Right atrium auricular region (tissue), 2 donors: ENCODE measurements at places on chromosomes 12 and 14. TPM values are rescaled to one million over a fixed set of nuclear protein-coding genes. Genes with fewer than 3 reads are reported as not detected.

DNA sequence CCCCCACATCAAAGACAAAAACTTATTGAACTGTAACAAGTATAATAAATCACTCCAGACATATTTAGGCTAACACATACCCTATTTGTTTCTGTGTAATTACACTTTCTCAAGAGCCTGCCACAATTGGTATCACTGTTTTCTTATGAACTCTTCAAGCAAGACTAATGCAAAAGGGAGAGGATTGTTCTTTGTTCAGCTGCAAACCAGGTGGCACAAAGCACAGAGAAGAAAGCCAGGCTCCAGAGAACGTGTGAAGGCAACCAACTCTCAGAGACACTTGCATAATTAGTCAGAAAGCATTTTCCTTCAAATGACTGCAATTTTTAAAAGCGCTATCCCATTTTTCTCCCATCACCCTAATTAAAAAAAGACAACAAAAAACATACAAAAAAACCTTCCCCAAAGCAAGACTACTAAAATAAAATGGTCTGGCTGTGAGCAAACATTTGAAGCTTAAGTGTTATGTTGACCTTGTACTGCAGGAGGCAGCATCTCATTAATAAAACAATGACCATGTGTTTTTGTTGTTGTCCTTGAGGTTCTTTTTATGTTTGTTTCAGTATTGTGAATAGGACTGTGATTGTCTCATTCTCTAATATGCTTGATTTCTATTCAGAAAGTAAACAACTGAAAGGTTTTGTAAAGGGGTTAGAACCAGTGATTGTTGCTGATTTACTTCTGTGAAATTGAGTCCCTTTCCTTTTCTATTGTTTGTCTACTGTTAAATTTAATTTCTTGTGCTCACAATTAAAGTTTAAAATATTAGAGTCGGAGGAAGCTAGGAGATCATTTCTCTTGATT is 452.7 kb upstream of the PDE3A start:
- no peak for DNase-seq

DNA sequence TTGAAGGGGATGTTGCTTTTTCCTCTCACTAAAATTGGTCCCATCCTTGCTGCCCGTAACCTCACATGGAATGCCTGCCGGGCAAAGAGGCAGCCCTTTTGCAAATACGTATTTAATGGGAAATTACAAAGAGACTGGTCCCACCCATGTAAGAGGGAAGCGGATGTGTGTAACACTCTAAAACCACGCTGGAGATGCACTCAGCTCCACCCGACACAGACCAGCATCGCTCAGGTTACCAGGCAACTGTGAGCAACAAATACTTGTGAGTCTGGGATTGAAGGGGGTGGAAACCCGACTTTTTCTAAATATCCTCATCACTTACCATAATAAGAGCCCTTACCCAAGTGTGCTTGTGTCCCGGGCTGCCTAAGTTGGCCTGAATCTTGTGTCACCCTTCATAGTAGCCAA is 47.7 kb downstream of the ELK3 start:
- DNase-seq = peak; percentile 89

TEX52 gene
- not detected for total RNA-seq

GRCh38 chr12:69397978-69398377 is 38.4 kb downstream of the YEATS4 start:
- DNase-seq = no peak

HIGD1C gene
- total RNA-seq = not detected

GRCh38 chr12:44628180-44628579 is 247.9 kb downstream of the NELL2 start:
- no peak for DNase-seq

DCN gene
- 994 TPM for total RNA-seq
